ENCODE measurements at places on chromosomes 1 and 21.

- DNase-seq: no peak
These were observed 42.4 kb upstream of the STMN1 start for GRCh38 chr1:25948641-25949040.

GRCh38 chr1:220149742-220150141, 55.8 kb downstream of the IARS2 start:
- no peak for DNase-seq

DNA sequence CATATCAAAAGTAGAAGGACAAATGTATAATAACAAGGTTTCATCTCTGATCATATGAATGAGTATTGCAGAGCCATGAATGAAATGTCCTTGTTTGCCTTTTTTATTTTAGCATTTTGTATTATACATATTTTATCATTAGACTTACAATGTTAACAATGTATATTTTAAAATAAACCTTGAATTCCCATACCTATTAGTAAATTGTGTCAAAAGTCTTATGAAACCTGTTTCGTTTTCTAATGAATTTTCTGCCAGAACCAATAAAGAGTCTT, 646 bp downstream of the DNAJB4 start:
- no peak for DNase-seq

GRCh38 chr1:52559875-52560274, 7.0 kb upstream of the TUT4 start:
- DNase-seq: no peak

DNA sequence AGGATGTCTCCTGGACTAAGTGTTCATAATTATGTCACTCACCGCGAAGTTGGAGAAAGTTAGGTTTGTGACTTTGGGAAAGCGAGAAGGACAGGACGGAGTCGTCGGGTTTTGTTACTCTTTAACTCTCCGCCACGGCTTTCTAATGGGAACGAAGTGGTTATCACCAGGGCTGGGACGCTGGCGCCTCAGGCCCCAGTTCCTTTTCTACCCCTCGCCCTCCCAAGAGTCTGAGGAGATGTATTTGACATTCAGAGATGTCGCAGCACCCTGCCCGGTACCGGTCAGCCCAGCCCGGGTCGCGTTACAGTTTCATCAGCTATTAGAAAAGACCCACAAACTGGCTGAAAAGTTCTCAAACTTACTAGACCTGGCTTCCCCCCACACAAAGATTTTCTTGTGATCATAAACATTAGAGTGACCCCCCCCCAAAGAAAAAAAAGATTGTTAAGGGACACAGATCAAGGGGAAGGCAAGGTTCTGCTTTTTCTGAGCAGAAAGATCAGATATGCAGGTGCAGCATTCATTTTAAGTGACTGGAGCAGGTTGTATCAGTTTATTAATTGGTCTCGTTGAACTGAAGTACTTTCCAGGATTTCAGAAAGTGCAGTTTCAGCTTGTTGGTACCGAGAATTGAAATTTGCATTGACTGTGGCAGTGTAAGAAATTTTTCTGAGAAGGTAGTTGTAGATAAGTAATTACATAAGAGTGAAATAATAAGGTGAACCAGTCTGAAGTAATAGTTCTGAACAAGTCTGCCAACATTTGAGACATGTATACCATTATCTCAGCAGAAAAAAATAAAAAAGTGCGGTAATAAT, 859 bp upstream of the ZBTB18 start:
- peak; percentile 8 for DNase-seq

DNA sequence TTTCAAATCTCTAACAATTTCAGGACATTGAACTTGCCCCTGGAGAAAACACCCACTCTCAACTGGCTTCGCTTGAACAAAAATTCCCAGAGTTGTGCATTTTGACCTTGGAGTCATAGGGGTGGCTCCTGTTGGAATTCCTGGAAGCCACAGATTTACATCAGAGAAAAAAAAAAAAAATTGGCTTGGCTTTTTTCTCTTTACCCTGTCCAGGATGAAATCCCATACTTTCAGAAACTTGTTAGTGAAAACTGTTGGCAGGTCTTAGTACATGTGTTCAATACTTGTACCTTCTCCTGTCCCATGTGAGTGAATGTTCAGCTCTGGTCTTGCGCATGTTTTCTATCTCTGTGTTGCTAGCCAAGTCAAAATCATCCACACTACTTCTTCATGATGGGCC, 228.8 kb downstream of the TGFB2 start:
- no peak for DNase-seq

- peak; percentile 38 for DNase-seq
These were observed 4.0 kb upstream of the GPR3 start for GRCh38 chr1:27388337-27389005.

DNA sequence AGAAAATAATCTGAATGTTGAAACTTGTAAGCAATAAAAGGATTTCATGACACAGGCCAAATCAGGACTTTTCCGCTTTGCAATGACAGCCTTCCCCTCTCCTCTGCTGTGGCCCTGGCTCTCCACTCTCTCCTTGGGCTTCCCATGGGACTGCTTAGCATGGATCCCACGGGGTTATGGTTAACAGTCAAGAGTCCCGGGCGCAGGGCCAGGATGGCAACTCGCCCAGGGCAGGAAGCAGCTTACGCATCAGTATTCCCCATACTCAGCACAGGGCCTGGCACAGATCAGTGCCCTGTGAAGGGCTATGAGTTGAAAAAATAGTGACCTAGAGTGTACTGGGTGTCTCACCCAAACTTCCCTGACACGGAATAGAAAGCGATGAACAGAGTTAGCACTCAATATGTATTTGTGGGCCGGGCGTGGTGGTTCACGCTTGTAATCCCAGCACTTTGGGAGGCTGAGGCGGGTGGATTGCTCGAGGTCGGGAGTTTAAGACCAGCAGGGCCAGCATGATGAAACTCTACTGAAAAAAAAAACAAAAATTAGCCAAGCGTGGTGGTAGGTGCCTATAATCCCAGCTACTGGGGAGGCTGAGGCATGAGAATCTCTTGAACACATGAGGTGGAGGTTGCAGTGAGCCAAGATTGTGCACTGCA, 29.1 kb upstream of the GRHL3 start:
- DNase-seq: peak; percentile 94

GRCh38 chr1:240800291-240800690, 188.3 kb upstream of the GREM2 start:
- no peak for DNase-seq

DNA sequence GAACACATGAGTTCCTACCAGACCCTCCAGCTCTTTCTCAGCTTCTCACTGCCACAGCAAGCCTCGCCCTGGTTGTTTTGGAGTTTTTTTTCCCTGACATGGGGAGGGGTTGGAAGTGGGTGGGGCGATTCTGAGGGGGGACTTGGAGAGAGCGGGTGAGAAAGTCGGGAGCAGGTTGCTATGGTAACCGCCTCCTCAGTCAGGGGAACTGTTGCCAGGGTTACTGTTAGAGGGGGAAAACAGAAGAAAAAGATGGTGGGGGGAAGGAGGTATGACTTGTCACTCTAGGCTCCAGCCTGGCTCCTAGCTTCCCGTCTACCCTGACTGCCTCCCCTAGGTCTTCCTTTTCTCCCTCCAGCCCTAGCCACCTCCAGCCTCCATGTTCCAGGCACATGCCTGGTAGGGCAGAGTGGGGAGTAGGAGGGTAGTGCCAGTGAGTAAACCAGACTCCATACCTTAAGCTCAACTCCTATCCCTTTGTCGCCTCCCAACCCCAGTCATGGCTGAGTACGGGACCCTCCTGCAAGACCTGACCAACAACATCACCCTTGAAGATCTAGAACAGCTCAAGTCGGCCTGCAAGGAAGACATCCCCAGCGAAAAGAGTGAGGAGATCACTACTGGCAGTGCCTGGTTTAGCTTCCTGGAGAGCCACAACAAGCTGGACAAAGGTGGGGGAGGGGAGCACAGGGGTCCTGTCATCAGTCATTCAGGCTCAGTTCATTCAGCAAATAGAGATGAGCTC, 6.0 kb downstream of the PEA15 start:
- no peak for DNase-seq

GRCh38 chr1:94746635-94747525, 73.3 kb upstream of the SLC44A3 start:
- peak; percentile 24 for DNase-seq

DNA sequence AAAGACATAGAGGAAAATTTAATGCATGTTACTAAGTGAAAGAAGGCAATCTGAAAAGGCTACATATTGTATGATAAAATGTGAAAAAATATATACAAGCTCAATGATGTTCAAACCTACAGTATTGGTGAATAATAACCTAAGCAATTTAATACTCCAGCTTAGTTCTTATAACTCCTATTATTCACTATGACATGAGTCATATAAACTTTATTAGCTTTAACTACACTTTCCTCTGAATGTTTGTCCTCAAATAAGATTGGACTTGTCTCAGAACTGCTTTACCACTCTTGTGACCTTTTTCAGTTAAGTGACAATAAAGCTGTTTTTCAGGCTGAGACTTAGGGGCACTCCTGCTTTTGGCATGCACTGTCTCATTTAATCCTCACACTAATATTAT, 50.9 kb downstream of the CNST start:
- DNase-seq: no peak

- DNase-seq: no peak
These were observed 28.8 kb upstream of the PPP2R5A start for GRCh38 chr1:212256369-212256768.

DNA sequence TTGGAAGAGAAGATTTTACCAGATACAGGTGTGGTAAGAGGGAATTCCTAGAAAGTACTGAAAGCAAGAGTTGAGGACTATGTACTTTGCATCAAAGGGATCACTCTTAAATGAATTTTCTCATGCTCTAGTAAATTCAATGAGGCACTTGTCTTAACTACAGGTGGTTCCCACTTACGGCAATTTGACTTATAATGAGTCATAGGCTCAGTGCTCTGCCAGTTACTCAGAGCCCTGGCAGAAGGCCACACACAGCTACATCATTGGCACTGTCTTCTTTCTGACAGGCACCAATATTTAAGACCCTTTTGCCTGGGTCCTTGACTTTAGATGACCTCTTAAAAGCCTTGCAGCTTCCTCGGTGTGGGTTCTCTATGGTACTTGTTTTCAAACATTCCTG, 15.9 kb upstream of the ADAMTS5 start:
- peak; percentile 26 for DNase-seq

DNA sequence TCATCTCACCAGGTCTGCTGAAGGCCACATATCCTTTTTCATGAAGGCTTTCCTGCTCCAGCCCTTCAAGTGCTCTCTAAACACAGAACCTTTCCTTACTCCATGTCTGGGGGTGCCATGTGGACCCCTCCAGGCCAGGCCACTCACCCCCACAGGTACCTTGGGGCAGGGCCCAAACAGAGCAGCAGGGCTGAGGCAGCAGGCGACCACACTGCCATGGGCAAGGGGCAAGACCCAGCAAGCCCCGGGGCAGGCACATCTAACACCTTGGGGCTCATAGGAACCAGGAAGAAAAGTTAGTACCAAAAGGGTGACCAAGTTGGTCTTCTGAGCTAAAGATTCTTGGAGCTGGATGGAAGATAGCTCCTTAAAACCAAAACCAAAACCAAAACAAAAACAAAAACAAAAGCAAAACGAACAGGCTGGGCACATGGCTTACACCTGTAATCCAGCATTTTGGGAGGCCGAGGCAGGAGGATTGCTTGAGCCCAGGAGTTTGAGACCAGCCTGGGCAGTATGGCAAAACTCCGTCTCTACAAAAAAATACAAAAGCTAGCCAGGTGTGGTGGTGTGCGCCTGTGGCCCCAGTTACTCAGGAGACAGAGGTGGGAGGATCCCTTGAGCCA, 63.7 kb downstream of the MRPL37 start:
- no peak for DNase-seq

- DNase-seq: no peak
These were observed 52.5 kb upstream of the TINAGL1 start for GRCh38 chr1:31523769-31524168.

DNA sequence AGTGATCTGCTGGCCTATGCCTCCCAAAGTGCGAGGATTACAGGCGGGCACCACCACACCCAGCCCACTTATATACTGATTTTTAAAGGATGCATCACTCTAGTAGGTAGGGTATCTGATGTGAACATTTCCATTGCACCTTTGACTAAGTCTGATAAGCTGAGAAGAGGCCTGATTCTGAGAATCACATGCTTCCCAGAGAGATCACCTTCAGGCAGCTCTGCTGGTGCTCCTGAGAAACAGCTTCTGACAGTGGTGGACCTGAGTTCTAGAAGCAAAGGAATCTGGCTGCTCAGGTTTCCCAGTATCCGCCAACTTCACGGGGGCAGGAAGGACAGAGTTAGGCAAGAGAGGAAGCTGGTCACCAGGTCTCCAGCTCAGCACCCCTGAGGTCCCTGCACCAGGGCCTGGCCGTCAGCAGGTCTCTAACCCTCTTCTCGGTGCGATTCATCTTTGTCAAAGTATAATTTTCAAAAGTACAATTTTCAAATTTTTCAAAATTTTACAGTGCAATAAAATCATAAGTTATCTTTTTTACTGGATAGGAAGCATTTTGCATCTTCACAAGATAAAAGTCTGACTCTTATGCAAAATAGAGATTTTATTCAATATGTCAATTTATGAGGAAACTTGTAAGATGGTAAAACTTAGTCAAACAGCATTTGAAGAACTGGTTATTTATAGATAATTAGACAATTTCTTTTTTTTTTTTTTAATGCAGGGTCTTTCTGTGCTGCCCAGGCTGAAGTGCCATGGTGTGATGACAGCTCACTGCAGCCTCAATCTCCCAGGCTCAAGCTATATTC, 25.8 kb upstream of the MPZL1 start:
- no peak for DNase-seq

DNA sequence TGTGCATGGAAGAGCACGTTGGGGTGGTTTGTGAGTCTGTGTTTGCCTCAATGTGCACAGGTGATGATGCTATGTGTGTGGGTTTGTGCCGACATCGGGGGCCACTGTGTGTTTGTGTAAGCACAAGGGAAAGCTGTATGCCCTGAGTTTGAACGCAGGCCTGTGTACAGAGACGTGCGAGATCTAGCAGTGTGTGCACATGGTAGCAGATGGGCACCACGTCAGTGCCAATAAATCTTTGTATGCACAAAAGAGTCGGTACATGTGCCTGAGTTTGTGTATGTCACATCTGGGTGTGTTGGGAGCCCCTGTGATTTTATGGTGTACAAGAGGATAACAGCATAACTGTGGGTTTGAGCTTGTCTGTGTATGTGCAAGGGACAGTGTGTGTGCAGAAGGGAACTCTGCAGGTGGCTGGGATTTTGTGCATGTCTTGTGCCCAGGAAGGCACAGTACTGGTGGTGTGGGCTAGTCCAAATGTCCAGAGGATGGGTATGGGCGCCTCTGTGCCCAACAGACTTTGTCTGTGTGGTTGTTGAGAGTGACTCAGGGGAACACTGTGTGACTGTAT, 32.0 kb upstream of the WASF2 start:
- no peak for DNase-seq

DNA sequence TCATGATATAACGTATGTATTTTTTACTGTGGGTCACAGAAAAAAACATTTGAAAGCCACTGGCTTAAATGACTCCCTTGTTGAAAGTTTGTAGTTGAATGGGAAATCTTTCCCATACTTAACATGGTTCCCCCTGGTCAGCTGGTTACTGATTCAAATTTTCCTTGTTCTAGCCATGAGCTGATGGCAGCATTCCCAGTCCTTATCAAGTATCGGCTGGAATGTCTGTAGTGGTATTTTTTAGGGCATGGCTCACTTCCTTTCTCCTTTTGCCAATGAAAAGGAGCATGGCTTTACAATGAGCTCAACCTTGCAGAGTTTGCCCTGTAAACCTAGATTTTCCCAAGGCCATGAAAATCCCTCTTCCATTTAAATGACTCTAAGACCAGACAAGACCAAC, 55.7 kb downstream of the GIPC2 start:
- DNase-seq: peak; percentile 94

Data from fibroblast of skin of scalp (primary cell).